ENCODE measurements at places on chromosomes 2 and 18.

GRCh38 chr2:27831279-27832050, 58.7 kb downstream of the RBKS start:
- H3K27me3 ChIP-seq: no peaks in the 10 kb centered on the region
- no peaks in the 10 kb centered on the region for H3K4me1 ChIP-seq
- no peak for DNase-seq
- H3K27ac ChIP-seq: no peak overlapping the region
- no peaks in the 10 kb centered on the region for H3K36me3 ChIP-seq
- no peak overlapping the region for H3K4me3 ChIP-seq

- no peaks in the 10 kb centered on the region for H3K27me3 ChIP-seq
- H3K36me3 ChIP-seq: no peaks in the 10 kb centered on the region
- H3K4me1 ChIP-seq: no peaks in the 10 kb centered on the region
- no peak overlapping the region for H3K27ac ChIP-seq
These were observed 571.5 kb downstream of the IRS1 start for GRCh38 chr2:226228080-226228479.

GRCh38 chr18:46458472-46458871, 198.5 kb downstream of the LOXHD1 start:
- H3K4me3 ChIP-seq: no peak overlapping the region
- H3K27ac ChIP-seq: no peak overlapping the region
- no peaks in the 10 kb centered on the region for H3K27me3 ChIP-seq
- H3K4me1 ChIP-seq: no peaks in the 10 kb centered on the region

GRCh38 chr2:176573612-176574483, 304.6 kb downstream of the MTX2 start:
- H3K27me3 ChIP-seq: no peaks in the 10 kb centered on the region
- DNase-seq: no peak
- H3K4me3 ChIP-seq: no peak overlapping the region
- no peaks in the 10 kb centered on the region for H3K36me3 ChIP-seq
- H3K4me1 ChIP-seq: no peaks in the 10 kb centered on the region

GRCh38 chr2:222228054-222228453, 70.7 kb downstream of the PAX3 start:
- H3K4me3 ChIP-seq: no peak overlapping the region
- DNase-seq: no peak
- no peaks in the 10 kb centered on the region for H3K27me3 ChIP-seq
- no peaks in the 10 kb centered on the region for H3K4me1 ChIP-seq
- H3K36me3 ChIP-seq: no peaks in the 10 kb centered on the region

GRCh38 chr2:45720210-45720609, 68.7 kb downstream of the PRKCE start:
- H3K27ac ChIP-seq: no peak overlapping the region
- H3K27me3 ChIP-seq: no peaks in the 10 kb centered on the region
- no peak for DNase-seq
- H3K36me3 ChIP-seq: no peaks in the 10 kb centered on the region
- H3K4me3 ChIP-seq: no peak overlapping the region

GRCh38 chr2:201872591-201872990, 66.3 kb downstream of the CDK15 start:
- no peak overlapping the region for H3K4me3 ChIP-seq
- no peak overlapping the region for H3K27ac ChIP-seq
- H3K36me3 ChIP-seq: no peaks in the 10 kb centered on the region
- H3K27me3 ChIP-seq: no peaks in the 10 kb centered on the region
- H3K4me1 ChIP-seq: no peaks in the 10 kb centered on the region

DNA sequence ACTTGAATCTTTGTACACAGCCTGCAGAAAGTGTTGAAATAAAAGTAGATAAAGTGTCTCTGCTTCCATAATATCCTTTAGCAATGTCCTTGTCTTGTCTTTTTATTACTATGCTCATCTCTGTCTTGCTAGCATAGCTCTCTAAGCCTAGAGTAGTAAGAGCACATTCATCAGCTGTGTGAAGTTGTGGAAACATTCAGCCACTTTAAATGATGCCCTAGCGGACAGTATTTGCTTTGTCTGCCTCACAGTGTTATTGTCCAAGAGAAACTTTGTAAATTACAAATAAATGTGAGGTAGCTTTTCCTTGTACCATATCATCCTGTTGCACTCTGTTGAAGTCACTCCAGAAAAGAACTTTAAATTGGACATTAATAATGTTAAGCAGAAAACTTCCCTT, 60.3 kb upstream of the TTC21B start:
- no peak for DNase-seq
- no peaks in the 10 kb centered on the region for H3K4me1 ChIP-seq
- H3K36me3 ChIP-seq: no peaks in the 10 kb centered on the region

- no peak overlapping the region for H3K4me3 ChIP-seq
- no peak for DNase-seq
- no peaks in the 10 kb centered on the region for H3K27me3 ChIP-seq
These were observed 10.5 kb upstream of the PRELID3A start for GRCh38 chr18:12397254-12397653.

GRCh38 chr2:133952420-133952819, 301.5 kb upstream of the MGAT5 start:
- H3K4me1 ChIP-seq: no peaks in the 10 kb centered on the region
- no peaks in the 10 kb centered on the region for H3K36me3 ChIP-seq
- H3K27me3 ChIP-seq: no peaks in the 10 kb centered on the region
- DNase-seq: no peak
- H3K27ac ChIP-seq: no peak overlapping the region
- no peak overlapping the region for H3K4me3 ChIP-seq

DNA sequence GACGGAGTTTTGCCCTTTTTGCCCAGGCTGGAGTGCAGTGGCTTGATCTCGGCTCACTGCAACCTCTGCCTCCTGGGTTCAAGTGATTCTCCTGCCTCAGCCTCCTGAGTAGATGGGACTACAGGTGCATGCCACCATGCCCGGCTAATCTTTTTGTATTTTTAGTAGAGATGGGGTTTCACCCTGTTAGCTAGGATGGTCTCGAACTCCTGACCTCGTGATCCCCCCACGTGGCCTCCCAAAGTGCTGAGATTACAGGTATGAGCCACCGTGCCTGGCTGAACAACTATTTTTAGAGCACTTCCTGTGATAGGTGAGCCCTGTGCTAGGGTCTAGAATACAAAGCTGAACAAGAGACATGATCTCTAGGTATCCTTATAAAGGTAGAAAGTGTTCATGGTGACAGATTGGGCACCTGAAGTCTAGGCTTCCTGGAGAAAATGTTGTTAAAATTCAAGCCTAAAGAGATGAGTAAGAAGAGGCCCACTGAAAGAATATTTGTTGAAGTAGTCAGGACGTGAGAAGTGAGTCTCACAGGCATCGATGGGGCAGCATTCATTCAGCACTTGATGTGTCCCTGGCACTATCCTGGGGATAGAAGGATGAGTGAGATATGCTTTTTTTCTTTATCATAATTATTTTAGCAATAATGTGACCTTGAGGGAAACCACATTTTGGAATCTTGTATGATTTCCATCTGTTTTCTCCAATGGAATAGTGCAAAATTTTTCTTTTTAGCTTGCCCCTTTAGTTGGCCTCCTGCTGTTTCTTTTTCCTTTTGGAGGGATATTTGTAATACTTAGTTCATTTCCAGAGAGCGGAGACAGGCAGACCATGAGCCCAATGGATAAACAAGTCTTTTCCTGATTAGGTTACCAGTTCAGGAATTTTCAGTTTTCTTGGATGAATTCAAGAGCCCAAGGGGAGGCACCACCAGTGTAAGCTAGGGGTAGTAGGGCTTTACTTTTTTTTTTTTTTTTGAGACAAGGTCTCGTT, 5.1 kb downstream of the ZNF236 start:
- H3K4me3 ChIP-seq: no peak overlapping the region
- DNase-seq: no peak
- H3K27ac ChIP-seq: no peak overlapping the region
- H3K4me1 ChIP-seq: peaks cover 7% of the 10 kb centered on the region
- H3K27me3 ChIP-seq: no peaks in the 10 kb centered on the region

- no peak overlapping the region for H3K4me3 ChIP-seq
- no peak overlapping the region for H3K27ac ChIP-seq
- peaks cover 73% of the 10 kb centered on the region for H3K36me3 ChIP-seq
- H3K4me1 ChIP-seq: no peaks in the 10 kb centered on the region
- no peak for DNase-seq
These were observed 83.1 kb downstream of the NBEAL1 start for GRCh38 chr2:203097735-203098134.

DNA sequence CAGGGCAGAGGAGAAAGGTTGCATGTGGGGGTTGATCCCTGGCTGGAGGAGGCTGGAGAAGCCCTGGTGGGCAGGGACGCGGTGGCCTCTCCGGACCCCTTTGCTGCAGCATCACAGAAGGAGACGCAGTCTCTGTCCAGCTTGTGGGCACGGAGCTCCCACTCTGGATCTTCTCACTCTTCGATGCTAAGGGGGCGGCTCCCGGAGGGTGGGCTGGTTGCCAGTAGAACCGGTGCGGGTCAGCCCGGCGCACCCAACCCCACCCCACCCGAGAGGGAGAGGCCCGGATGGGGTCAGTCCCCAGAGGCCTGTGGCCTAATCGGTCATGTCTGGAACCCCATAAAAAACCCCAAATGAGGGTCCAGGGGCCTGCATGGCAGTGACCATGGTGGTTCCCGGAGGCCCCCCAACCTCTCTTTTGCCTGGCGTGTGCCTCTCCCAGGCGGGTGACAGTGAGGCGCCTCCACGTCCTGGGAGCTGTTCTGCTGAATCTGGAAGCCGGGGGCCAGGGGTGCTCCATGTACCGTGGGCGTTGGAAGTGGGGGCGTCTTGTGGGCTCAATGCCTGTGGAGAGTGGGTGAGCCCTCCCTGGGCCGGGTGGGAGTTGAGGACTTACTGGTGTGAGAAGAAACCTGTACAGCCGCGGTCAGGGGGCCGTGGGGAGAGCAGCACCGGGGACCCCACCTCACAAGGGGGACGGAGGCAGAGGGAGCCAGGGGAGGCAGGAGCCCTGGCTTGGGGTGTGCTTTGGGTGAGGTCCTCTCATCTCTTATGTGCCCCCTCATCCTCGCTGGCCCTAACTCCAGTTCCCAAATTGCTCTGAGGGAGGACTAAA, 79.6 kb downstream of the RTP5 start:
- no peaks in the 10 kb centered on the region for H3K27me3 ChIP-seq
- no peaks in the 10 kb centered on the region for H3K36me3 ChIP-seq
- no peak overlapping the region for H3K27ac ChIP-seq
- no peak overlapping the region for H3K4me3 ChIP-seq
- DNase-seq: no peak
- H3K4me1 ChIP-seq: peaks cover 7% of the 10 kb centered on the region

DNA sequence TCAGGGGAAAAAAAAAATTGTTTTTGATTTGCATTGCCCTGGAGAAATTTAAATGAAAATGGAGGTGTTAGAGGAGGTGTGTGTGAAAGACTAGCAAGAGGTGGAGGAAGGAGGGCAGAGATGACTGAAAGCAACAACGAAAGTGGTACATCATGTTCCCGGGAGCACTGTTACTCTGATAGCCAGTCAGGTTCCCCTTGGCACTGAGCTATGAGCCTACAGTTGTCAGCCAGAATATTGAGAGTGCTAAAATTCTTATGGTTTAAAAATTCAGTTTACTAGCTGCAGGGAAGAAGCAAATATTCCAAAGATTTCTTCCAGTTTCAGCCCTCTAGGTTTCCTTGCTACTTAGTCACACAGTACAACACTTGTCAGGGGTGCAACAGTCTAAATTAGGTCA, 366.7 kb upstream of the DLGAP1 start:
- H3K27me3 ChIP-seq: no peaks in the 10 kb centered on the region
- no peak for DNase-seq
- H3K4me3 ChIP-seq: no peak overlapping the region
- H3K27ac ChIP-seq: no peak overlapping the region

GRCh38 chr2:105262651-105263091, 21.1 kb downstream of the GPR45 start:
- no peak overlapping the region for H3K27ac ChIP-seq
- DNase-seq: no peak
- H3K4me1 ChIP-seq: no peaks in the 10 kb centered on the region
- no peaks in the 10 kb centered on the region for H3K27me3 ChIP-seq
- H3K36me3 ChIP-seq: no peaks in the 10 kb centered on the region
- no peak overlapping the region for H3K4me3 ChIP-seq

- no peak for DNase-seq
- no peaks in the 10 kb centered on the region for H3K4me1 ChIP-seq
- no peaks in the 10 kb centered on the region for H3K27me3 ChIP-seq
- no peak overlapping the region for H3K4me3 ChIP-seq
- no peak overlapping the region for H3K27ac ChIP-seq
These were observed 75.2 kb upstream of the EML6 start for GRCh38 chr2:54648256-54648655.

- peaks cover 23% of the 10 kb centered on the region for H3K4me1 ChIP-seq
- peak overlapping the region; percentile 21 for H3K4me3 ChIP-seq
- no peaks in the 10 kb centered on the region for H3K27me3 ChIP-seq
- no peaks in the 10 kb centered on the region for H3K36me3 ChIP-seq
- peak; percentile 49 for DNase-seq
These were observed 96.0 kb downstream of the INHBB start for GRCh38 chr2:120441744-120442471.

DNA sequence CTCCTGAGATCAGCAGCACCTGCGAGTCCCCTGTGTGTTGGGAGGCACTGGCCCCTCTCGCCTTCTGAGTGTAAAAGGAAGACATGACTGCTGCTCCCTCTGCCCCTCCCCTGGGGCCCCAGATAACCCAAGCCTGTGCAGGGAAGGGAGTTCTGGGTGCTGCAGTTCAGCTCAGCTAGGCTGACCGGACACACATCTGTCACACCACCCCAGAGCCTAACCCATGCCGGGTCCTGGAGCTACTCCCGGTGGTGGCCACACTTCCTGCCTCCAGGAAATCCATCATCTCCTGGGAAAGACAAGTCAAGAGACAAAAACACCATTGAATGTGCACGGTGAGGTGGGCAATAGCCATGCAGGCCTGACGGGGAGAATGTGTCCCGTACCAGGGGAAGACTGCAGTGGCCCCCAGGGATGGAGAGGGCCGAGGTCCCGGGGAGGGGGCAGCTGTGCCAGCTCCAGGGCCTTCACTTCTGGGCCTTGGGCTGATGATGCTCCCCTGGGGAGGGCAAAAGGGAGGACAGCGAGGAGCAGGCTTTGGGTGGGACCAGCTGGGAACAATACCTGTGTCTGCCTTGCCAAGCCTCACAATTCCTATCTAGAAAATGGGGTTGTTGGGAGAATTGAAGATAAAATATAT, 210.6 kb downstream of the TFCP2L1 start:
- DNase-seq: no peak
- no peak overlapping the region for H3K27ac ChIP-seq
- no peaks in the 10 kb centered on the region for H3K4me1 ChIP-seq
- peaks cover 25% of the 10 kb centered on the region for H3K27me3 ChIP-seq
- no peaks in the 10 kb centered on the region for H3K36me3 ChIP-seq
- no peak overlapping the region for H3K4me3 ChIP-seq

GRCh38 chr2:168480825-168481585, 24.9 kb downstream of the CERS6 start:
- no peak for DNase-seq
- no peaks in the 10 kb centered on the region for H3K27me3 ChIP-seq
- peaks cover 29% of the 10 kb centered on the region for H3K4me1 ChIP-seq

GRCh38 chr18:63444580-63444979, 22.3 kb upstream of the VPS4B start:
- no peak overlapping the region for H3K4me3 ChIP-seq
- H3K27ac ChIP-seq: no peak overlapping the region
- DNase-seq: no peak
- H3K4me1 ChIP-seq: peaks cover 7% of the 10 kb centered on the region

- H3K27ac ChIP-seq: no peak overlapping the region
- DNase-seq: no peak
- no peaks in the 10 kb centered on the region for H3K27me3 ChIP-seq
- no peaks in the 10 kb centered on the region for H3K36me3 ChIP-seq
- no peak overlapping the region for H3K4me3 ChIP-seq
- no peaks in the 10 kb centered on the region for H3K4me1 ChIP-seq
These were observed 200.4 kb downstream of the MEMO1 start for GRCh38 chr2:31810200-31810917.

- no peak for DNase-seq
- no peaks in the 10 kb centered on the region for H3K36me3 ChIP-seq
- H3K4me3 ChIP-seq: no peak overlapping the region
- H3K27ac ChIP-seq: no peak overlapping the region
These were observed 62.6 kb downstream of the MOGAT1 start for GRCh38 chr2:222733846-222734702.
